Fibroblast of pulmonary artery (primary cell): ENCODE measurements at places on chromosomes 16 and 17.

GRCh38 chr17:9893411-9894012 lies 11.6 kb downstream of the RCVRN start:
- peak; percentile 41 for DNase-seq

DNA sequence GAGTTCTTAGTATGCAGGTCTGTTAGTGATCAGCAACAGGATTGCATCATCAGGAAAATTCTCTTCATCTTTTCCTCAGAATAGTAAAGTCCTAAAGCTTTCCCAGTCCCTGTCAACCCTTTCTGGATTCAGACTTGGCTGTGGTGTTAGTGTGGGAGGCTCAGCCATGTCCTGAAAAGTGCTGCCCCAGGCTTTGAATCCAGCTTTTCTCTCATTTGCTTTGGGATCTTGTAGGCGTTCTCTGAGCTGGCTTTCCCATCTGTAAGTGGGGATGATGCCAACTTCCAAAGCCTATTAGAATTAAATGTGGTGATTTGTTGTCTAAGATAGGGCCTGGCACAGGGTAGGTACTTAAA lies 3.0 kb downstream of the ALKBH5 start:
- peak; percentile 78 for DNase-seq

- DNase-seq: no peak
Observed at GRCh38 chr17:4573669-4574068, 10.7 kb upstream of the SMTNL2 start.

DNA sequence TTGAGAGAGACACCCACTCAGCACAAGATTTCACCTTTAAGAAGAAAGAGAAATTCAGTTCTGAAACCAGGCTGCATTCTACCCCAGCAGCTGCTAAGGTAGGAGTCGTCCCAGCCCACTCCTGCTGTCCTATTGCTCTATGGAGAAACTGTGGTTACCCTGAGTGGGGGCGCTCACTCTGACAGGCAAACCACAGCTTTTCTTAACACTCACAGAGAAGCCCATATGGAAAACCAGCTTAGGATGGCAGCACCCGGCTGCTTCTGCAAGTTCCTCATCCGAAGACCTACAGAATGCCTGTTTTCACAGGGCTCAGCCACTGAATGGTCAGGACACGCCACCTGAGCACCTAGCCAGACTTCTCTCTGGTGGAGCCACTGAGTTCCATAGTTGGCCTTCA lies 7.5 kb downstream of the ATP5PD start:
- no peak for DNase-seq

DNA sequence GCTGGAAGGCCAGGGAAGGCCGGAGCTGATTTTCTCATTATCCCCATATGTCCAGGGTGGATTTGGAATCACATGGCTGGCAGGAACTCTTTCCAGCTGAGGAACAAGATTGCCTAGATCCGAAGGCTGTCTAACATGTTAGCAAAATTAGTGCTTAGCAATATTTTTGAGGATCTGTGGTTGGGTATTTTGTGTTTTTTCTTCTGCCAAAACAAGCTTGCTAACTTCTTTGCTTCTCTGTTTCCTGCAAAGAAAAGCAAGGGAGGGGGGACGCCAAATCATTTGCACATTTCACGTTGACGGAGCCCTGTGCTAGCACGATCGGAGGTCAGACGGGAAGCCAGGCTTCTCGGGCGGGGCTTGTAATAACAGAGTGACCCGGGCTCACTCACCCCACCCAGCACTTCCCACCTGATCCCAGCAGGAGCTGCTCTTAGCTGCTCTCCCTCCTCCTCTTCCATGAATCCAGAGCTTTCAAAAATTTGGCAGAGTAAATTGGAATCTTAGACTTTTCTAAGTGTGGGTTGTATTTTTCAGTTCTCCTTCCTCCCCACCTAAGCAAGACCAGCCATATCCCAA lies 33.3 kb upstream of the FOXF1 start:
- no peak for DNase-seq

DNA sequence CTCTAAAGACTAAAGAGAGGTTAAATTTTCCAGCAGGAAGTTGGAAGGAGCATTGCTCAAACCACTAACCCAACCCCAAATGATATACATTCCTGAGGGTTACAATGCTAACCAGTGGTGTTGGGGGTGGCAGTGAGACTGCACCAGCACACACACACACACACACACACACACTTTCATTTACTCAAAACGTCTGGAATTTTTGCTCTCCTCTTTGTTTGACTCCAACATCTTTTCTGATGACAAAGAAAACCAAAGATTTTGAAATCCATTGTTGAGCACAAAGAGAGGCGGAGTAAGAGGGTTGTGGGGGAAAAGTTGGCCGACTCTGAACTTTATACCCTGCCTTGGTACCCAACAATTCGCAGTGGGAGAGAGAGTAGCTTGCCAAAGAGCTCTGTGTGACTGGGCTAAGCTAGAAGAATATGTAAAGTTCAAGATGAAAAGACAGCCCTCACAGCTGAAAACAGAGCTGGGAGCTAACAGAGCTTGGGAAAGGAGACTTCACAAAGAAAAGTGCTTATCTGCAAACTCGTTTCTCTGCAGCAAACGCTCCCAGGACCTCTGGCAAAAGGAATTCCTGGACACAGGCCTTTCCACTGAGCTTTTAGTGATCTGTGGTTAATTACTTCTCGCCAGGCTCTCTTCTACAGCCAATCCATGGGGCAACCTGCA lies 426.0 kb upstream of the CDH11 start:
- DNase-seq: peak; percentile 97

DNA sequence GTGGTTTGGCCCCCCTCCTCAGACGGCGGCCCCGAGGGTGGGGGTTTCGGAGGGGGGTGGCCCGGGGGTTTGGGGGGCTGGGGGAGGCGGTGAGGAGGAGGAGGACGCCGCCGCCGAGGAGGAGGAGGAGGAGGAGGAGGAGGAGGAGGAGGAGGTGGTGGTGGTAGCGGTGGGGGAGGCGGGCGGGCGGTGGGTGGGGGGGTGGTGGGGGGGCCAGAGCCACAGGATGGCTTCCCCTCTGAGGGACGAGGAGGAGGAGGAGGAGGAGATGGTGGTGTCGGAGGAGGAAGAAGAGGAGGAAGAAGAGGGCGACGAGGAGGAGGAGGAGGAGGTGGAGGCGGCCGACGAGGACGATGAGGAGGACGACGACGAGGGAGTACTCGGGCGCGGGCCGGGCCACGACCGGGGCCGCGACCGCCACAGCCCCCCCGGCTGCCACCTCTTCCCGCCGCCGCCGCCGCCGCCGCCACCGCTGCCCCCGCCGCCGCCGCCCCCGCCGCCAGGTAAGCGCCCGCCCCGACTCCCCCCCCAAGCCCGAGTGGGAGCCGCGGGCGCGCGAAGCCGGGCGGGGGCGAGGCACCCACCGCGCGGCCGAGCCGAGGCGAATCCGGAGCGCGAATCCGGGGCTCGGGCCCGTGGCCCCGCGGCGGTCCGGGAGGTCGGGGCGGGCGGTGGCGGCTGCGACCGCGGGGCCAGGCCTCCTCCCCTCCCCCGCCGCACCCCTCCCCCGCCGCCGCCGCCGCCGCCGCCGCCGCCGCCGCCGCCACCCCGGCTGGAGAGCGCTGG lies 3.8 kb upstream of the CHD3 start:
- no peak for DNase-seq

DNA sequence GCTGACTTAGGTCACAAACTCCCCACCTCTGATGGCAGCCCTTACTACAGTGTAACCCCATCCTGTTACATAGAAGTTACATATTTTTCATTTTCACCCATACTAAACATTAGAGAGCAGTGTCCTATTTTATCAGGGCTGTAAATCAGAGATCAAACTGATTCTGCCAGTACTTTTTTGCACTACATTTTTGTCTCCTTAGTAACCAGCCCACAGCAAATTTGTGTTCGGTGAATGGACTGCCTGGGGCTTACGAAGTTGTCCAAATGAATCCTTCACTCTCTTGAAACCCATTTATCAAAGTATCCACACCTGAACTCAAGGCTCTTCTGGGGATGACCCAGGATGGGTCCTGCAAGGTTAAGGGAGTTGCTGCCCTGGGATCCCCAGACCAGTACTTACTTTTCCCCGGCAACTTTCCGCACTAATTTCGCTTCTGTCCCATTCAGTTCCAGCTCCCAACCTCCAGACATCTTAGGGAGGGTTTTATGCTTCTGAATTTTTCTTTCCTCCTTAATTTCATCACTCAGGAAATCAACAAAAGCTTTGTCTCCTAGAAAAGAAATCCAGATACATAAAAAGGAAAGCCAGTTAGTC lies 1.1 kb downstream of the C1QBP start:
- DNase-seq: no peak

GRCh38 chr17:66275651-66276050 lies 26.8 kb upstream of the PRKCA start:
- peak; percentile 92 for DNase-seq

GRCh38 chr16:15594711-15595320 lies 48.1 kb downstream of the MARF1 start:
- DNase-seq: no peak

GRCh38 chr17:54785643-54786268 lies 114.9 kb upstream of the TOM1L1 start:
- DNase-seq: no peak

DNA sequence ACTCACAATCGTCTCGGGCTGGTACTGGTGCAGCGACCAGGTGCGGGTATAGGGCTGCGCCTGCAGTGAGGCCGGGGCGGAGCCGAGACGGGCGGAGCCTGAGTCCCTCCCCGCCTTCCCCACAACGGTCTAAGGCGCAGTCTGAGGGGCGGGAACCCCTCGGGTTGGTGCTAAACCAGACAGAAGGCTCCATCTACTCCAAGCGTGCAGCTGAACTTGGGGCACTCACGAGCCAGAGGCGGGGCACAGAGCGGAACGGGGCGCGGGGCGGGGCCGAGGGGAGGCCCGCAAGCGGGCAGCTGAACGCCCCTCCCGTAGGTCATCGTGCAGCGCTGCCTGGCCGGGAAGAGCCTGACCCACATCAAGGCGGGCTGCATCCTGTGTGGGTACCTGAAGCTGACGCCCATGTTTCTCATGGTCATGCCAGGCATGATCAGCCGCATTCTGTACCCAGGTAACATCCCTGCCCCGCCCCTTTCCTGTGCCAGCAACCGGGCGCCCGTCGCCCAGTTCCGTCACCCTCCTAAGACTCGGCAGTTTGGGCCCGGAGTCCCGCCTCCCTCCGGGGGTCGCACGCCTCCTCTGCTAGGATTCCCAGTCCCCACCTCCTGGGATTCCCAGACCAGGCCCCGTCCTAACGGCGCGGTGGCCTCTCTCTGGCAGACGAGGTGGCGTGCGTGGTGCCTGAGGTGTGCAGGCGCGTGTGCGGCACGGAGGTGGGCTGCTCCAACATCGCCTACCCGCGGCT lies 5.0 kb downstream of the SLC5A2 start:
- no peak for DNase-seq

DNA sequence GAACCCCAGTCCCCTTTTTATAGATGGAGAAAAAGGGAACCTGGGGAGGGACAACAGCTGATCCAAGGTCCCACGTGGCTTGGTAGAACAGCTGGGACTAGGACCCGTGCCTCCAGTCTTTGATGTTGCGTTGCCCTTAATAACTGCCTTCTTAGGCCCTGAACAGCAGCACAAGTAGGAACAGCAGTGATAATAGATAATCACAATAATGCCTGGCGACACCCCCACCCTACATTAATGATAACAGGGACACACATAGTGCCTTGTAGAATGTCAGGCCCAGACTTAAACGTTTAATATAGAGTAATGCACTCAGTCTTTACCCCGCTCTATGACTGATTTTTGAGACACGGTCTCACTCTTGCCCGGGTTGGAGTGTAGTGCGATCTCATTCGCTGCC lies 96.4 kb downstream of the ABCC6 start:
- no peak for DNase-seq

DNA sequence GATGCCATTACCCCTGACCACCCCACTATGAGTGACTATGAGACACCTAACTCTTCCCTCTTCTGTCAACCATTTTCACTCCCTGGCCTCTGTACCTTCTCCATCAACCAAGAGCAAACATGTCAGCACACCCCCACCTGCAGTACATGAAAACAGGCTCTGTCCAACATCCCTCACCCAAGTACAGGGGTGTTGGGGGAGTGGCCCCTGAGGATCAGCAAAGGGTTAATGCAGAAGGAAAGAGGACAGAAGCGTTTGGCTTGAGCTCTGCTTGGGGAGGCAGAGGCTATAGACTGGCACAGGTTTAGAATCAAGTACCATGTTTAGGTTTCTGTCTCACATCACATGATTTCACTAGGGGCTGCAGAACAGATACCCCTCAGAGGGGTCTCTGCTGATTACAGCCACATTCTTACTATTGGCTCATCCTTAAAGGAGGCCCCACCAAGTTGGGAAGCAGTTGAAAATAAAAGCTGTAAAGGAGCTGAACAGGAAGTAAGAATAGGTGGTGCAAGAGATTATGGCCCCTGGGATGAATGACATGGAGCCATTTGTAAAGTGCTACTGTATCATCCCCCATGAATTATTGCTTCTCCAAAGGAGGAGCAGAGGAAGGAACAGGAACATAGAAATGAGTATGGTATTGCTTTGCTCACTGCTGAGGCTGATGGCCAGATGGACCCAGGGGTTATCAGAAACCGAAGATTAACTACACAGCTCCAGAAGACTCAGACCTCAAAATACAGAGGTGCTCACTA lies 2.4 kb upstream of the PSMC3IP start:
- DNase-seq: no peak

GRCh38 chr17:4947411-4948165 lies 742 bp downstream of the PFN1 start:
- DNase-seq: peak; percentile 52

DNA sequence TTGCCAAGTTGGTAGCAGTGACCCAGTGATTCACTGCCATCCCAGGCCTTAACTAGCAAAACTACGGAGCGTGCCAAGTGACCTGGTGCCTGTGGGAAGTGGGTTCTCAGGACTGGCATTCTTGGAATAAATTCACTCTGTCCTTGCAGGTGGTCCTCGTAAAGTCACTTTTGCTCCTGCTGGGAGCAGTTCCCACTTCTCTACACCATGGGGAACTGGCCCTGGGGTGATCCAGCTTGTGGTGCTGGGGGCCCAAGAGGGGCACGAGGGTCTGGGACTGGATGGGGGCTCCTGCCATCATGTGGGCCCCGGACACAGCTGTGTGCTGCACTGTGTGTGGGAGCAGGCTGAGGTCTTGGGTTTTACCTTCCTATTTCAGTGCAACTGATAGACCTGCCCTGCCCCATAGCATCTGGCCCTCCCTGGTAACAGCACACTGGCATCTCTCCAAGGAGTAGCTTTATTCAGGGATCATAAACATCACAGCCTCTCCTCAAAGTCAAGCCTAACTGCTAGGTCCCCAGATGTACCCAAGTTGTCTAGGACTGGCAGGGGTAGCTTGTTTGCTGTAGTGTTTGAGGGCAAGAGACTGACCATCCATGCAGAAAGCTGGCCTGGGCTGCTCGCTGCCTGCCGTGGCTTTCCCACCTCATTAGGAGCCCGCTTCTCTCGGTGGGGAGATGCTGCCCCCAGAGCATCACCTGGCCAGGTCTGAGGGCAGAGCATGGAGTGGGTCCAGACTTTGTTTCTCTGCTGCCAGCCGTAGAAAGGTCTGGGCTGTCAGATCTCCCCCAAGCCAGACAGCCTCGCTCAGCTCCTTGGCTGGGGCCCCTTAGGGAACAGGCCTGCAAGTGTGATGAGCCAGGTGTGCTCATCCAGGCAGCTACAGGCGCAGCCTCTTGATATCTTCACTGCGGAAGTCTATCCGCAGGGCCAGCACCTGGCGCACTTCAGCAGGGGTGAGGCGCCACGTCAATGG lies 26.0 kb downstream of the FCSK start:
- DNase-seq: no peak
